ENCODE measurements at places on chromosomes 16 and 17. TPM values are rescaled to one million over a fixed set of nuclear protein-coding genes. Genes with fewer than 3 reads are reported as not detected.

CACNG5 gene
- total RNA-seq = not detected

GRCh38 chr17:43530288-43531081 lies 15.7 kb downstream of the ETV4 start:
- no peak for DNase-seq

- DNase-seq = no peak
Measured at GRCh38 chr17:51813140-51813783, 345.3 kb downstream of the CA10 start.

KIAA0753 gene
- 10.8 TPM for total RNA-seq

GRCh38 chr17:14903854-14904253 lies 361.3 kb downstream of the PMP22 start:
- no peak for DNase-seq

- no peak for DNase-seq
Measured at GRCh38 chr17:49889500-49889899, 41.6 kb upstream of the TAC4 start.

- DNase-seq = no peak
Measured at GRCh38 chr17:69350911-69351310, 24.0 kb upstream of the ABCA5 start.

DNA sequence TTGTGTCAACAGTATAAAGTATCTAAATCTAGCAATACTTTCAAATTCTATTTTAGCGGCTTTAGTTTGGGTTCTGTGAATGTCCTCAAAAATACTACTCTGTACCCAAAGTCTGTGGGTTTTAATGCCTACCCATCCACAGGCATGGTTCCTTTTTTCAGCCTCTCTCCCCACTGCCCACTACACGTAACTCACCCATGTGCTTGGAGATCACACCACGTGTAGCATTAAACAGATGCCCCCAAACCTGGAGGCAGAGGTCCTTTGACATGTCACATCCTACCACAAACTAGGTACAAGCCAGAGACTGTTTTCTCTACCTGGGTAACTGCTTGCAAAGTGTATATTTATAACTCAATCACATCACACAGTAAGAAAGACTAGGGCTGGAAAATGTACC lies 5.4 kb downstream of the DYNC1LI2 start:
- DNase-seq = no peak

DNA sequence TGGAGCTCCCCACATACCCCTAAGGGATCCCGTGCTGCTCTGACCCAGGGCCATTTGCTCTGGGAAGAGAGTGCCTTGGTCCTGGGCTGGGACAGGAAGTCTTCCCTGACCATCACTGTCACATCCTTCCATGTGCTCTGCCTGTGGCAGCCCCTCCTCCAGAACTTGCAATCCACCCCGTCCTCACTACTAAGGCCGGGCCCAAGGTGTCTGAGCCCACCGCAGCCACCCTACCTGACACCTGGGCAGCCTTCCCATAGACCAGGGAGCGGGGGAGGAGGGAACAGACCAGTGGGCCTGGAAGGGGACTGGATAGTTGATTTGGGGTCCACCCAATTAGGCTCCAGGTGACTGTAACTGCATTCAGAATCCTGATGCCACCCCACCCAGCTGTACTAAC lies 117.5 kb upstream of the CRHR1 start:
- DNase-seq = no peak

- DNase-seq = no peak
Measured at GRCh38 chr17:6711681-6712057, 1.5 kb downstream of the SLC13A5 start.

CA10 gene
- total RNA-seq = not detected

- DNase-seq = no peak
Measured at GRCh38 chr16:77445324-77445723, 10.5 kb upstream of the ADAMTS18 start.

AKAP10 gene
- total RNA-seq = 14.0 TPM

- DNase-seq = no peak
Measured at GRCh38 chr16:86221085-86221484, 289.2 kb upstream of the FOXF1 start.

- no peak for DNase-seq
Measured at GRCh38 chr16:67283039-67283825, 3.9 kb downstream of the PLEKHG4 start.

GRCh38 chr16:21598701-21599121 lies 666 bp upstream of the METTL9 start:
- DNase-seq = peak; percentile 36

MPO gene
- total RNA-seq = 371 TPM

MILR1 gene
- total RNA-seq = 5.7 TPM

DNA sequence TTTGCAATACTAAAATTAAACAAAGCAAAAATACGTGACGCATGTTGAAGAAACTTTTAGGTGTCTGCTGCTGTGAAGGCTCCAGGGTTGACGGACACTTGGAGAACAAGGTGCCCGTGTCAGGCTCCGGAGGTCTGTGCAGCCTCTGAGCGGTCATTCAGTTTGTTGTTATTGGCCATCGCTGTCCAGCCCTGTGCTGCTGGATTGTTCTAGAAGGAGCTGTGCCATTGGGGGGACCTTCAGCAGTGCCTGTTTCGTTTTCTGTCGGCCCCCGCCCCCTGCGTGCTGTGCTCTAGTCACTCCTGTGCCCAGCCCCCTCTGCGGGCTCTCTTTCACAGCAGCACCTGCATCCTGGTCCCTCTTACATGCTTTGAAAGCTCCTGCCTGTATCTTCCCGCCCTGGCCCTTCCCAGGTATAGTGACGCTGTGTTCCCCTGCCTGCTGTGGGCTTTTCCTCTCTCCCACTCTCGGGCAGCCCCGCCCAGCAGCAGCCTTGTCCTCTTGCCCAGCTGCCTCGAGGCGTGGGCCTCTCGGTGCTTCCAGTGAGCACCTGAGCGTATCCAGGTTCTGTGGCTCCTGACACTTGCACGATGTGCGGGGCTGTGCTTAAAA lies 50.7 kb downstream of the RNF213 start:
- no peak for DNase-seq

GRCh38 chr17:2087597-2088211 lies 32.8 kb downstream of the HIC1 start:
- peak; percentile 91 for DNase-seq

DNA sequence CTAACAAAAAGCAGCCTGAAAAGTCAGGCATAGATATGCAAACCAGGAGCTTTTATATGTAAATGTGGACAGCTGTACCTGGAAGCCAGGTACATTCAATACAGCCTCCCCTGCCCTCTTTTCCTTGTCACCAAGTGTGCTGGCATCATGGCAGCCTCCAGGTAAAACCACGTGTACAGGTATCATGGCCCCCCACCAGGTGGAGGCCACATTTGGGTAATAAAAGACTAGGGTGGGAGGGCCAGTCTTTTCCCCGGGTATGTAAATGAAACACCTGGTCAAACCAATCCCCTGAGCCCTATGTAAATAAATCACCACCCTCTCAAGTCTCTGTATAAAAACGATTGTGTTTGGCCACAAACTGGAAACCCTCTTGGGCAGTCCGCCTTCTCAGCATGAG lies 226.4 kb upstream of the GOT2 start:
- no peak for DNase-seq

DNA sequence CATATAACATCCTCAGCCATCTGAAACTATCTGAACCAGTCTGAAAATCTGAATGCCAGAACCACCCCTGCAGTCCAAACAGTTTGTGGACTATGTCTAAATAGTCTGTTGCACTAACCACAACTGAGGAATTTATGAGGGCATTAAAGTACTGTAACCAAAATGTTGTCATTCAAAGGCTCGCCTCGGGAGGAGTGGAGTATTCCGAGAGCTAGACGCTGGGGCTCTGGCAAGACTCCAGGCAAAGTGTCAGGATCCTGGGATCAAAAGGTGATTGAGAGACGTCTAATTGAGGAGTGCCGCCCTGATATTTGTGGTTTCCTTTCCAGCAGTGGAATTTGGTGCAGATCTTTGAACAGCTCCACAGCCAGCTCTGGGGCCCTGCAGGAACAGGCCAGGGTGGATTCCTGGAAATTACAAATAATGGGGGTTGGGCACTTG lies 142.9 kb upstream of the MYOCD start:
- DNase-seq = no peak

DNA sequence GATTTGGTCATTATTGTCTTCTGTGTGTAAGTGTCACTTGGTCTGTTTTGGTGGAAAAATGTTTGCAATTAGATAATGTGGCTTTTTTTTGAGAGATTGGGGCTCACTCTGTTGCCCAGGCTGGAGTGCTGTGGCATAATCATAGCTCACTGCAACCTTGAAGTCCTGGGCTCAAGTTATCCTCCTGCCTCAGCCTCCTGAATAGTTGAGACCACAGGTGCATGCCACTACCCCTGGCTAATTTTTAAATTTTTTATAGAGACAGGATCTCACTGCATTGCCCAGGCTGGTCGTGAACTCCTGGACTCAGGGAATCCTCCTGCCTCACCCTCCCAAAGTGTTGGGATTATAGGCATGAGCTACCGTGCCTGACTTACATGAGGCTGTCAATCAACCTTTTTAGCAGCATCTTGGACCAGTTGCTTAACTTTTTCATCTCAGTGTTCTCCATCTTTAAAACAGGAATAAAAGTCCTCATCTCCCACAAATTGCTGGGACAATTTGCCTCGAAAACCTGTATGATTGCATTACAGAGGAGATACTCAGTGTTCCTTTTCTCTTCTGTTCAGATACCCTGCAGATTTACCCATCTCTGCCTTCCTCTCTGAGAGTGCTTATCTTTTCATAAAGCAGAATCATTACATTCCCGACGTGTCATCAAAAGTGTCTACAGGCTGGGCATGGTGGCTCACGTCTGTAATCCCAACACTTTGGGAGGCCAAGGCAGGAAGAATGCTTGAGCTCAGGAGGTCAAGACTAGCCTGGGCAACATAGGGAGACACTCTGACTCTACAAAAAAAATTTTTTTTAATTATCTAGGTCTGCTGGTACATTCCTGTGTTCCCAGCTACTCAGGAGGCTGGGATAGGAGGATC lies 19.1 kb downstream of the ACSF2 start:
- no peak for DNase-seq

DNA sequence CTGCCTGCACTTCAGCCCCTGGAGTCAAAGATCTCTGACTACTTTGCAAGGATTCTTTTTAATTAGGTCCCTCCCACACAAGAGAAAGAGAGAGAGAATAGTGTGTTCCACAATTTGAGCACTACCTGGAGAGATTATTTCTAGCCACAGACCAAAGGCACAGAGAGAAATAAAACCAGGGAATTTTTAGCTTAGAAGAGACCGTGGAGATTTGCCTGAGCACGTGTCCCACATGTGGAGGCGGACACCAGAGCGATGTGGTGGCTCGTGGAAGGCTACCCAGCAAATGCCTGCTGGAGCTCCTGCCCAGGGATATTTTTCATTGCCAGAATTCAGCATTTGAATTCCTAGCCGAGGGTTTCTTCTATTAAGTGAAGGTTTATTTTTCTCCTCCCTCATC lies 50.6 kb downstream of the MGAT5B start:
- no peak for DNase-seq
